BJ (cell line): ENCODE measurements at places on chromosomes 5 and 9.

DNA sequence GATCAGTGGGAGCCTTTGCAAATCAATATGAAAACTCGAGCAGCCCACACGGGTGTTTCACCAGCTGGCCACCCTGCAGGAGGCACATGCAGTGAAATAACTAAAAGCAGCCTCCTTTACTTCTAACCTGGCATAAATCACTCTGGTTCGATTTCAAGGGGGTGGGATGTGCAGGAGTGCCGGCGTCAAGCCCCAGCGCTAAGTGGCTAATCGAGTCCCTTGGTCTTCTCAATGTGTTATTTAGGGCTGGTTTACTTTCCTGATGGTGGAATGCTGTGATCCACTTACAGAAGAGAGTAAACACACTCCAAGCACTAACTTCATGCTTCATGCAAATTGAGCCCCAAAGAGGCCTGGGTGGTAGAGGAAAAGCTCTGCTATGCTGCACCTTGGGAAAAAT lies 109.4 kb downstream of the TMEM174 start:
- DNase-seq: no peak

DNA sequence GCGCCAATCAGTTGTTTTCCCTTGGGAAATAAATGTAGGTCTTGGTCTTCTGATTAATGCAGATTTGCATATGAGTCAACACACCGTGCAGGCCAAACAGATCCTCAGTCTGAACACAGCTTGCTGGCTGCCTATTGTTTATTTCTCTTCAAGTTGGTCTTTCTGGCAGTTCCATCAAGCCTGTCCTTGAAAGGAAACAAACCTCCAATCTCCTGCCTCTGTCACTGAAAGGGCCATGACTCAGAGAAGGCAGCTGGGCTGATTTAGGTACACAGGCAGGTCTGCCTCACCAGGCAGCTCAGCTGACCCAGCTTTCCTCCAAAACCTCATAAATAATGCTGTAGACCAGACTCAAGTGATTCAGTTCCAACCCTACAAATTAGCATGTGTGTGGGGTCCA lies 175.9 kb downstream of the MAN2A1 start:
- peak; percentile 52 for DNase-seq

DNA sequence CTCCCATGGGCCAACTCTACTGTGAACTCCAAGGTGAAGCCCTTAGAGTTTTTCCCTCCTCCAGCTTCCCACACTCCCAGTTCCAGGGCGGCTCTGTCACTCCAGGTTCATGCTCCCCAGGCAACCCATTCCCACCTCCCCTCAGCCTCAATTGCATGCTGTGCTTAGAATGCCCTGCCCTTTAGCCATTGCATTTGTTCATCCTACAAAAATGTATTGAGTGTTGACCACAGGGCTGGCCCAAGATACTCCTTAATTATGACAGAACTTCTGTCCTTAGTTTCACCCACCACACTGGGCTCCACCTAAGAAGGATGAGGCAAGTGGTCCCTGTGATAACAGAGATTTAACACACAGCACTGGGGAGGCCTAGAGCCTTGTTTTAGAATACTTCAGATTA lies 236.1 kb downstream of the ADAMTSL1 start:
- no peak for DNase-seq

GRCh38 chr5:113221294-113222176 lies 213.3 kb downstream of the TSSK1B start:
- DNase-seq: no peak

DNA sequence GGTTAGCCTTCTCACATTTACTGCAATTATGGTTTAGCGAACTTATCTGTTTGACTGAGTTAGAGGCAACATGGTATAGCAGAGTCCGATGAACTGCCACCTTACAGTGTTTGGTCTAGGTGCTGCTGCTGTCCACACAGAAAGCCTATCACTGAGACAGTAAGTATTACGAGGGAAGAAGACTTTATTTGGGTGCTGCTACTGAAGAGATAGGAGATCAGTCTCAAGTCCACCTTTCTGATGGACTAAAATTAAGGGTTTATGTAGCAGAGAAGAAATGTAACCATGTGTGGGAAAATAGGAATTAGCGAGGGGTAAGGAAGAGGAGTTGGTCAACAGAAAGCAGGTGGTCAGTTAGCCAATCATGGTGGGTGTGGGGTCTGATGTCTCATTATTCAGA lies 109.7 kb downstream of the ZSWIM6 start:
- DNase-seq: no peak

DNA sequence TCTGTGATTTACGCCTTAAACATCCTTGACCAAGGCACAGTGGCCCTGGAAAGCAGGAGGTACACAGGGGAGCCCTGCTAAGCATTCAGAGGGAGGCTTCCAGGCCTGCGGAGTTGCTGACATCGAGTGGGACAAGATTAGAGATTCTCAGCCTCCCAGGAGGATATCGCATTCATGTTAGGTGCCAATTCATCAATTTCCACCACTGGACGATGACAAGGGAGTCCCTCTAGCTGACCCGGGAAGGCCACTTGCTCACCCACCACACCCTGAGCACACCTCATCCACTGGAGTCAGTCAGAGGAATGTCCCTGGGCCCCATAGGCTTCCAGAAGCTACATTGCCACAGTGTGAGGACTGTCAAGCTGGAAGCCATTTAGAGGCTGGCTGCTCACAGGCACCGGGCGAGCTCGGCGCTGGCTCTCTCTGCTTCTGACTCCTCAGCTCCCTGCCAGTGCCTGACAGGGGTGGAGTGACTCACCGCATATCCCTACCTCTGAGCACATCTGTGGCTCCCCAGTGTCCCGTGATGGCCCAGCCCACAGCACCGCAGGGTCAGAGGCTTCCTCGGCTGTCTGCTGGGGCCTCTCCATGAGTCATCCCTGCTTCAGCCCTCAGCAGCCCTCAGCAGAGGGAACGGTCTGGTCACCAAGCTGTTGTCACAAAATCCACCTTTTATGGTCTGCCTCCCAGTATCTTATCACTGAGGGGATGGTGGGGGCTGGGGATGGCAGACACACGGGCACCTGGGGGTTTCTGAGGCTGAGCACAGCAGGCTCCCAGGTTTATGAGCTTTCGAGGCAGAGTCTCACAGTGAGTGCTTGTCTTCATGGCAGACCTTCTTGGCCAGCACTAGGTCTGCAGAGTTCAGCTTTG lies 117.5 kb downstream of the ZNF608 start:
- peak; percentile 86 for DNase-seq

DNA sequence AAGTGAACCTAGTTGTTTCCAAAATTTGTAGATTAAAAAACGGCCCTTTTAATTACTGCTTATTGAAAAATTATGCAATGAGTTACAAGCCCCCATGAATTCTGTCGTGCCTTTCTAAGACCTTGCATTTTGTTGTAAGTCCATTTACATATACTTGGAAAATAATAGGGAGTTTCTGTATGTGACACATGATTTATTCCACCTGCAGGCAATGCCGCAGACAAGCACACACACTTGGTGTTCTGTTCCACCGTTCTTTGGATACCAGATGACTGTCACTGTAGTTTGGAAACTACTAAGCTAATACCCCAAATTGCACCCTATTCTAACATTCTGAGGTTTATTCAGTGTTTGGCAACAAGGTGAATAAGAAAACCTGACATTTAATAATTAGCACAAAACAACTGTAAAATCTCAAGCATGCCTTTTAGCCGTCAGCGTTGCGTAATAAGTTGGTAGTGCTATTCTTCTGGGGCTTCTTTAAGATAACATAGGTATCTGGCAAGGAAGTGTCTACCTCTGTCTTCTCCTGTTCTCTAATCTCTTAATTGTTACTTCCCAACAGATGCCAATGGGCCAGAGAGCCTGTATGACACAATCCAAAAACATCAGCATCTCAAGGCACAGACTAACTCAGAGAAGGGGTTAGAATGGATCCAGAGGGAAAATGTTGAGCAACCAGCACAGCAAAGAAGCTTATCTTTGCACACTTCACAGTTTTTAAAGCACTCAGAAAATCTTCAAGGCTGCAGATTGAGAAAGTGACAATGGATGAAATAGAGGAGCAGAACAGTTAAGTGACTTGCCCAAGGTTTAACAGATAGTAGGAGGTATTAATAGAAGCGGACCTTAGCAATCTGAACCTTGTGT lies 48.2 kb upstream of the DPYSL3 start:
- no peak for DNase-seq

DNA sequence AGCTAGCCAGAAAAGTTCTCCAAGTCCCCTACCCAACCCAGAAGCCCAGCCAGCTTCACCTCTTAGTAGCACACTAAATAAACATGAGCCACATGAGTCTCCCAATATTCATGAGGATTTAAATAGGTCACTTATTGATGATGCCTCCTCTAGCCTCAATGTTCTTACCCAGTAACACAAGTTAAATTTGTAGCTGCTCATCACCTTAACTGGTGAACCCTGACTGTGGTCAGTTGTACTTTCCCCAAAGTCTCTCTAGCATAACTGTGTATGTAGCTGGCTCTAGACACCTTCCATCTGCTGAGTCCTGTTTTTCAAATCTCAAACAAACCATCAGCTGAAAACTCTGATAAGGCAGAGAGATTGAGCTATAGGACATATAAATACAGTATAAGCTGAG lies 100.3 kb upstream of the ELAVL2 start:
- DNase-seq: no peak

DNA sequence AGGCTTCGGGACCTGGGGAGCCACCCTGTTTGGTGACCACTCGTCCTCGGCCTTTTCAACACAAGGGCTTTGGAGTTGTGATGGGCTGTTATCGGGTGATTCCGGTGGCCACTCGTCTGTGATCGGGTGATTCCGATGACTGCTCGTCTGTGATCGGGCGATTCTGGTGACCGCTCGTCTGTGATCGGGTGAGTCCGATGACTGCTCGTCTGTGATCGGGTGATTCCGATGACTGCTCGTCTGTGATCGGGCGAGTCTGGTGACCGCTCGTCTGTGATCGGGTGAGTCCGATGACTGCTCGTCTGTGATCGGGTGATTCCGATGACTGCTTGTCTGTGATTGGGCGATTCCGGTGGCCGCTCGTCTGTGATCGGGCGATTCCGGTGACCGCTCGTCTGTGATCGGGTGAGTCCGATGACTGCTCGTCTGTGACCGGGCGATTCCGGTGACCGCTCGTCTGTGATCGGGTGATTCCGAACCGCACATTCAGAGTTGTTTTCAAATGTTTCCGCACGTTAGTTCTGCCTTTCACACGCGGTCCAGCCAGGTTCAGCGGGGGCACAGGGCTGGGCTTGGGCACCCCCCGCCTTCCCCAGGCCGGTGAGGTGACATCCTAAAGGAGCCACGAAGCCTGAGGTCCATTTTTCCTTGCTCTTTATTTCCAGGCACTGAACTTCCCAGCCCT lies 30.3 kb downstream of the TPPP start:
- DNase-seq: no peak
